Breast epithelium (tissue), 4 donors: ENCODE measurements at places on chromosomes 12 and 14. TPM values are rescaled to one million over a fixed set of nuclear protein-coding genes. Genes with fewer than 3 reads are reported as not detected.

The TMEM119 gene
- 12.1 TPM for total RNA-seq

DNA sequence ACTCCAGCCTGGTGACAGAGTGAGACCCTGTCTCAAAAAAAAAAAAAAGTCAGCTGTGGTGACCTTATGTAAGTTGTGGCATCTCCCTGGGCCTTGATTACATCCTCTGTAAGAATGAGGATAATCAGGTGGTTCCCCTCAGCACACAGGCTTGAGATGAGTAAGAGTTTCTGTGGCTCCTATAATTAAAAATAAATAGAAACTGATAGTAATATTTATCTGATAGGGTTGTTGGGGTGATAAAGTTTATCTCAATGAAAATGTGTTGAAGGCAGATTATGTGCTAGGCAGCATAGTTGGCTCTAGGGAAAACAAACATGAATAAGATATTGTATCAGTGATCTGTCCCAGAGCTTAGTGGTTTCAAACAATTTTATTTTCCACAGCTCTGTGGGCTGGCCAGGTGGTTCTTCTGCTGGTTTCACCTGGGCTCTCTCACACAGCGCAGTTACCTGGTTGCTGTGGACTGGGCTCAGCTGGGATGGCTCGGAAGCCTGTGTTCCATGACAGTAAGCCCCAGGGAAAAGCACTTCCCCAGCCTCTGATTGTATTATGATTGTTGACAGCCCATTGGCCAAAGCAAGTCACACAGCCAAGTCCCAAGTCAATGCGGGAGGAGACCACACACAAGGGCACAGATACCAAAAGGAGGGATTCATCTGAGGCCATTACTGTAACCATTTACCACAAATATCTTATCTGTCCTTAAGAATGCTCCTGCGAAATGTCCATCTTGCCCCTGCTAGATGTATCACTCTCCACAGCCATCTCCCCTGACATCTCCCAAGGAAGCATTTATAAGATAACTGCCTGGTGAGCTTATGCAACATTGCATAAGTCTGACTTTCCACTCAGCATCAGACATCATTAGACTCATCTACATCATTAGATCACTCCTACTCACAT, 151.7 kb downstream of the NUAK1 start:
- DNase-seq = no peak
- H3K27ac ChIP-seq = no peak overlapping the region
- H3K4me3 ChIP-seq = no peak overlapping the region
- H3K27me3 ChIP-seq = no peaks in the 10 kb centered on the region
- H3K36me3 ChIP-seq = no peaks in the 10 kb centered on the region
- H3K4me1 ChIP-seq = no peaks in the 10 kb centered on the region

- H3K27ac ChIP-seq = no peak overlapping the region
- DNase-seq = no peak
- no peaks in the 10 kb centered on the region for H3K36me3 ChIP-seq
Measured at GRCh38 chr14:98924046-98924445, 348.0 kb downstream of the BCL11B start.

- H3K27me3 ChIP-seq = no peaks in the 10 kb centered on the region
- H3K36me3 ChIP-seq = no peaks in the 10 kb centered on the region
- no peak for DNase-seq
- H3K4me3 ChIP-seq = no peak overlapping the region
Measured at GRCh38 chr12:81727391-81727790, 31.8 kb downstream of the PPFIA2 start.
